ENCODE measurements at places on chromosomes 4 and X.

DNA sequence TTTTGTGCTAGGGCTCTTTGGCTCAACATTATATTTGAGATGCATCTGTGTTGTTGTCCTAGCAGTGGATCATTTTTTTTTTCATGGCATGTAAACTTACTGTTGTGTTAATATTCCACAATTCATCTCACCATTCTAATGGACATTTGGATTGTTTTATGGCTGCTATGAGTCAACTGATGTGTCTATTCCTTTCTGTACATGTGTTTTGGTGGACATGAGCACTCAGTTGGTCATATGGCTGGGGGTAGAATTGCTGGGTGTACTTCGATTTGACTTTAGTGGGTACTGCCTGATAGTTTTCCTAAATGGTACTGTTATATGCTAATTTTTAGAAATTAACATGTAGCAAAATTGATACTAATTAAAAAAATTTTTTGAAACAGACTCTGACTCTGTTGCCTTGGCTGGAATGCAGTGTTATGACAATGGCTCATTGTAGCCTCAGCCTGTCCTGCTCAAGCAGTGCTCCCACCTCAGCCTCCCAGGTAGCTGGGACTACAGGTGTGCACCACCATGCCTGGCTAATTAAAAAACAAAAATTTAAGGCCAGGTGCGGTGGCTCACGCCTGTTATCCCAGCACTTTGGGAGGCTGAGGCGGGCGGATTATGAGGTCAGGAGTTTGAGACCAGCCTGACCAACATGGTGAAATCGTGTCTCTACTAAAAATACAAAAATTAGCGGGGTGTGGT lies 9.0 kb downstream of the FAM193A start:
- DNase-seq, result no peak

DNA sequence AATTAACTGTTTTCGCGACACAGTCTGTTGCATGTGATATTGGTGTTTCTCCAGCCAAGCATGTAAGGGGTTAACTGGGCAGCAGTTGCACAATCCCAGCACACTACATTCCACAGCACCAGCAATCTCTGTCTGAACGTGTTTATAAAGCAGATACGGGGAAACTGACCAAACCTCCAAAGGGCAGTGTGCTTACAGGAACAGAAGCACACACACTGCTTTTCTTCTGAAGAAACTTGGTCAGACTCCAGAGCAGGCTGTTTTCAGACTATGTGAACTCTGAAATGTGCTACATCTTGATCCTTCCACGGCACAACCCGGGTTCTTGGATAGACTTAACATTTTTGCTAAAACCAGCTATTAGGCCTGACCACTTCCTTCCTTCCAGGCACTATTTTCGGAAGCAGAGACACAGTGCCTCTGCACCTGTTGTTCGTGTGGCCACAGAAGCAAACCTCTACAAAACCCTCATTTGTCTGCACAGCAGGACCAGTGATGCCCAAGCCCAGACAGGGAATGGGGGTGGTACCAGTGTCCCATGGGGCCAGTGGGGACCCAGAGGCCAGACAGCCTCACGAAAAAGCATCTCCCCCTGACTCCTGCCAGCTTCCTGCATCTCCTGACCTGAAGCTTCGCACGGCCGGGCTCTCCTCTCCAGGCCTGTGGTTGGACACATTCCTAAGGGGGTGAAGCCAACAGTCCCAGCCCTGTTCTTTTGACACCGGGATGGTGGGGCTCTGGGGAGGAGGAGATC lies 90.1 kb downstream of the IRF2 start:
- DNase-seq, result no peak

GRCh38 chr4:99468889-99469288 lies 33.7 kb upstream of the ADH7 start:
- DNase-seq, result no peak

DNA sequence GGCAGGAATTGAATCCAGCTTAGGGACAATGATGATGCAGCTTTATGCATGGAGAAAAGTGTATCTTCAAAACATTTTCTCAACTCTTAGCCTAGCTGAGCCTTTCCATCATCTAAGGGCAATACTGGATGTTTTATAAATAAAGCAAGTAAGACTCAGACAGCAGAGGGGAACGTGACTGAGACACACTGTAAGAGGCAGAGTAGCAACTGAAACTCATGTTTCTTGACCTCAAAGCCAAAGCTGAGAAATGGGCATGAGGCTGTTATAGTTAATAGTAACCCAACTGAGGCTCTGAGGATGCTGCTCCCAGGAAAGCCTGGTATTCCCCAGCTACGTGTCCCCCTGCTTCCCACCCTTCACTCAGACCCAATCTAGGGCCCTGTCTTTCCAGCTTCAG lies 44.6 kb downstream of the ARHGEF9 start:
- no peak for DNase-seq

- no peak for DNase-seq
Observed at GRCh38 chr4:3082925-3083515, 8.5 kb downstream of the HTT start.

GRCh38 chrX:48968377-48968776 lies 3.3 kb downstream of the KCND1 start:
- DNase-seq, result no peak

GRCh38 chr4:54746218-54746617 lies 88.5 kb downstream of the KIT start:
- no peak for DNase-seq
